ENCODE measurements at places on chromosomes 13 and 19. TPM values are rescaled to one million over a fixed set of nuclear protein-coding genes. Genes with fewer than 3 reads are reported as not detected.

DNA sequence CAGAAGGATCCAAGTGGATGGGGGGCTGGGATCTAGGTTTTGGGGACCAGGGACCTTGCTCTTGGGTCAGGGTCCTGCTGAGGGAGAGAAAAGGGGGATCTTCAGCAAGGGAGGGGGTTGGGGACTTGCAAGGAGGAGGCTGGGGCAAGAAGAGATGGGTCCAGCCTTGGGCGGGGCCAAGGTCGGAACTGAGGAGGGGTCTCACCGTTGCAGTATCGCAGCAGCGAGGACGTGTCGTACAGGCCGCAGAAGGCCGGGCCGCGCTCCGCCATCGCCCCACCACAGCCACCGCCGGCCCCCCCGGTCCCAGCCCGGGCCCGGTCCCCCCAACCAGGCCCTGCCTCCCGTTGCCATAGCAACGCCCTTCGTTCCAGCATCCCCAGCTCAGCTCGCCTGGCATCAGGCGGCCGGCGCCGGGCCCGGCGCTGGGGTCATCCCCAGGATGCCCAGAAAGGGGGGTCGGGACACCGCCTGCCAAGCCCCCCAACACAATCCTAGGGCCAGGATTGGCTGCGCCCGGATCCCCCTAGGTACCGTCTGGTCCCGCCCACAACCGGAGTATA lies 6.0 kb upstream of the EML2 start:
- DNase-seq, result no peak

Gene KASH5
- total RNA-seq, result 0.48 TPM

- no peak for DNase-seq
These were observed 142.3 kb downstream of the RNF17 start for GRCh38 chr13:24906268-24906667.

GRCh38 chr13:35987572-35988513 lies 143.3 kb downstream of the DCLK1 start:
- no peak for DNase-seq

Gene NRTN
- not detected for total RNA-seq

DNA sequence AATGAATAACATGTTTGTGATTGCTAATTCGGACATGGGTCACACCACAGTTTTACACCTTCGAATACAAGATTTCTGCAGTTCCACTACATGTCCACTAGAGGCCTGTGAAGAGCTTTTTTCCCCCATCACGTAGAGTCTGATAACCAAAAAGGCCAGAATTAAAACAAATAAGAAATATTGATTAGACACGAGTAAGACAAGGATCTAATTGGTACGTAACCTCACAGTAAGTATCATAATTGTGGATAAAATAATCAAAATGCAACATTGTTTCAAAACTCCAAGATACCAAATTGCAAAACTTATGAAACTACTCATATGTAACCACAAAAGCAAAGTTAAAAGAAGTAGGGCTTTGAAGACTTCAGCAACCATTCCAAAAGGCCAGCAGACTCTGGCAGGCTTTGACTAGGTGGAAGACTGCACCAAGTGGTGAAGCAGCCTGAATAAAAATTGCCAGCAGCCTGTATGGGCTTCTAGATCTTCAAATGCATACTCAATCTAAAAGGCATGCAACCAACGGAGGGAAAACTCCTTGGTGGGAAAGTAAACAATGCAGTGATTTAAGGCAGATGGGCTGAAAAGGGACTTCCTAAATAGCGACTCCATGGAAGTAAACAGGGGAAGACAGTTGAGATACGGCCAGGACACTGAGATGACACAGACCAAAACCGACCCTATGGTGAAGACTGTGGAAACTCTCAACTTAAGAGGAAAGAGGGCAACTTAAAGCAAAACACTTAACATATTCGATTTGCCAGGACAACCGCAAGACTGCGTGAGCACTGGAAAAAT lies 56.7 kb downstream of the STARD13 start:
- DNase-seq, result no peak

DNA sequence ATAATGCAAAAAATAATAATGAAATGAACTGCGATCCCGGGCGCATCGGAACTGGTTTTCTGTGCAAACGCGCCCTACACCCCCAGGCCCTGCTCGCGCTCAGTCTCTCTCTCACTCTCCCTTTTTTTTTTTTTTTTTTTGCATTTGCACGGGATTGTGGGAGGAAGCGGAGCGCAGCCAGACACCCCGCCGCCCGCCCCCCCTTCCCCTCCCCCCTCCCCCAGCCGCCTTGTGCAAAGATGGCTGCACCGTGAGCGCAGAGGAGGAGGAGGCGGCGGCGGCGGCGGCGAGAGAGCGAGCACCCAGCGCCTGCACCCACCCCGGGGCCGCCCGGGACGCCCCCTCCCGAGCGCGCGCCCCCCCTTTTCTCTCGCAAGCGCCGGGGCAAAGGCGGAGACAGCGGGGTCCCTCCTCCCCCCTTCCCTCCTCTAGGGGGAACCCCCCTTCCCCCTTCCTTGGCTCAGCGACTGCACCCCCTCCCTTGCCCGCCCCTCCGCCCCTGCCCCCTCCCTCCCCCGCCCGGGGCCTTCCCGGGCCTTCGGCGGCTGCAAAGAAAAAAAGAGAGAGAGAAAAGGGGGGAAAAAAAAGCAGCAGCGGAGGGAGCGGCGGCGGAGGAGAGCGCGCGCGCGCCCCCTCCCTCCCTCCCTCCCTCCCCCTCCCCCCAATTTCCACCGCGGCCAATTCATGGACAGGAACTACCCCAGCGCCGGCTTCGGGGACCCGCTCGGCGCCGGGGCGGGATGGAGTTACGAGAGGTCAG lies at the start of gene PRR12:
Gene PRR12 (plus strand): TSS at position 212 of the 760 bp plus-strand sequence. CDS start 473 bp downstream, at position 685.
- peak; percentile 66 for DNase-seq

Gene CEACAM7
- 0.25 TPM for total RNA-seq

Gene F7
- total RNA-seq, result 0.14 TPM

GRCh38 chr19:29154163-29154562 lies 58.8 kb downstream of the UQCRFS1 start:
- DNase-seq, result no peak

Gene FLT3
- total RNA-seq, result 0.08 TPM

Gene TNNI3
- total RNA-seq, result not detected

Gene NDUFA3
- 118 TPM for total RNA-seq

- no peak for DNase-seq
These were observed 241.4 kb downstream of the UQCRFS1 start for GRCh38 chr19:28971513-28971912.

DNA sequence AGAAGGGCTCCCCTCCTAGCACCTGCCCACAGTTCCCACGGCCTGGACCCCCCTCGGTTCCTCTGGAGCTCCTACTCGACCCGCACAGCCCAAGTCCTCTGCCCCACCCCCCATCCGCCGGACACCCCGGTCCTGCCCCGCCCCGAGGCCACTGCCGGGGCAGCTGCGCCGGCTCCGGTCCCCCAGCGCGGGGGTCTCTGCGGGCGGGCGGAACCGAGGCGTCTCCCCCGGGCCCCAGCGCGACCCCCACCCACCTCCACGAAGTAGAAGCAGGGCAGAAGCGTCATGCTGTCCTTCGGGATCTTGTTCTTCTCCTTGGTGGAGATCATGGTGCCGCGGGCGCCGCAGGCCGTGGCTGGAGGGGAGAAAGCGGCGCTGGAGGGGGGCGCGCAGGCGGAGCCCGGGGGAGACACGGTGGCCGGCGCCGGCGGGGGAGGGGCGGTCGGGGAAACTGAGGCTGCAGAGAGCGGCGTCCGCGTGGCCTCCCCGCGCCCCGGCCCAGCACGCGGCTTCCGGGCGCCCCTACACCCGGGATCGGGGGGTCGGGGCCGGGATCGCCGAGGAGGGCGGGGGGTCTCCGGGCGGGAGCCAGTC lies 427 bp downstream of the PLPPR3 start:
- DNase-seq, result no peak

Gene CEBPA
- total RNA-seq, result 1.5 TPM

DNA sequence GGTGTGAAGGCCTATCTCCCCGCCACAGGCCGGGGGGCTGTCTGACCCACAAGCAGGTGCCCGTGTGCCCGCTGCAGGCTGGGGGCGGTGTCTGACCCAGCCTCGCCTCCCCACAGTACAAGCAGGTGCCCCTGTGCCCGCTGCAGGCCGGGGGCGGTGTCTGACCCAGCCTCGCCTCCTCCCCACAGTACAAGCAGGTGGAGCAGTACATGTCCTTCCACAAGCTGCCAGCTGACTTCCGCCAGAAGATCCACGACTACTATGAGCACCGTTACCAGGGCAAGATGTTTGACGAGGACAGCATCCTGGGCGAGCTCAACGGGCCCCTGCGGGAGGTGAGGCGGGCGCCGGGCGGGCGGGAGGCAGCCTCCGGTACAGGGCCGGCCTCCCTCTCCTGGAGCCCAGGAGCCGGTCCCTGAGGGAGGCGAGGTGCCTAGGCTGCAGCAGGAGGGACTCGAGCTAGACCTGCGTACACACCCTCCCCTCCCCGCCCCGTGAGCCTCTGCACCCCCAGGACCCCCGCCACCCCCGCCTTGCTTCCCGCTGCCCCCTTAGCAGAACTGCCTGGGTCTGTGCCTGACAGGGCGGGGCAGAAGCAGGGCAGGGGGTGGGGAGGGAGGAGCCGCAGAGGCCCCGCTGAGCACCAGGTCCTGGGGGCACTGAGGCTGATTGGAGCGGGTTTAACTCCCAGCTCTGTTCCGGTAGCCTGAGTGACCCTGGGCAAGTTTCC lies 20.6 kb downstream of the HCN2 start:
- no peak for DNase-seq

Gene ZNF682
- 8.7 TPM for total RNA-seq

GRCh38 chr13:108933061-108933460 lies 303.6 kb downstream of the MYO16 start:
- DNase-seq, result no peak

Gene EDNRB
- 0.10 TPM for total RNA-seq

DNA sequence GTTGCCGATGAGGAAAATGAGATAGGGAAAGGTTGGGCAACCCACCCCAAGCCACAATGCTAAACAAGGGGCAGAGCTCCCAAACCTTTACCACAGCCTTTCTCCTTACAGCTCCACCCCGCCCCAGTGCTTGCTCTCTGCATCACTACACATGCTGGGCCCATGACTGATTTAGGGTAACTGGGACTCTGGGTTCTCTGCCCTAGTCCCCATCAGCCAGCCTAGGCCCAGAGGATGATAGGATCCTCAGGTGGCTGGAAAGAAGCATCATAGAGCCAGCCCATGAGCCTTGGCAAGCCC lies 11.6 kb downstream of the C19orf47 start:
- no peak for DNase-seq

Gene ZNF780B
- total RNA-seq, result 17.8 TPM

DNA sequence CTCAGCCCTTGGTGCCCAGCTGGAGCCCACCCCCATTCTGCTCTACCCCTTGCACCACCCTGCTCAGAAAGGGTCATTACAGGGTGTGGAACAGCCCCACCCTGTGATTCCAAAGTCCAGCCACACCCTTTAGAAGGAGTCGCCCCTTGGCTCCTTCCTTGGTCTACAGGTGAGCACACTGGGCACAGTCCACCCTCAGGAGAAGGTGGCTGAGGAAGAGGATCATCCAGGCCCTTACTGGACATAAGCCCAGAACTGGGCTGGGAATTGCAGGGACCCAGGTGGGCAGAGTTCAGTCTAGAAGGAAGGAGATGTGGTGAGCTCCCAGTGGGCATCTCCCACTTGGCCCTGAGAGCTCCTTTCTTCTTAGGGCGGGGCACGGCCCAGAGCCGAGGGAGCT lies 8.6 kb downstream of the SLC46A3 start:
- DNase-seq, result no peak

DNA sequence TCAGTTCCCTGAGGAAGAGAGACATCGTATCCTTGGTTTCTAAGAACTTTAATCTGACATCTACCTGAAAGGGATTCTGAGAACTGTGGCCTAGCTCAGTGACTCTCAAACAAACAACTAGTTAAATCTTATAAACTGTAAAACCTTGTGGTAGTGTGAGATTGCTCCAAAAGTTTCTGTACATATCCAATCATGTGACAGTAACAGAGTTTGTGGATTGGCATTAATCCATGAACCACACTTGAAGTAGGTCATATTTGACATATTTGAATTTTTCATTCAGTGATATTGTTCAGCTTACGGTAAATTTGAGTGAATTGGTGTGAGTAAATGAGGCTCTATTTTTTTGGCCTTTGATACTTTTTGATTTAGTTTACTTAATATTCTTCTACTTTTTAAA lies 15.0 kb downstream of the TDRD3 start:
- no peak for DNase-seq

DNA sequence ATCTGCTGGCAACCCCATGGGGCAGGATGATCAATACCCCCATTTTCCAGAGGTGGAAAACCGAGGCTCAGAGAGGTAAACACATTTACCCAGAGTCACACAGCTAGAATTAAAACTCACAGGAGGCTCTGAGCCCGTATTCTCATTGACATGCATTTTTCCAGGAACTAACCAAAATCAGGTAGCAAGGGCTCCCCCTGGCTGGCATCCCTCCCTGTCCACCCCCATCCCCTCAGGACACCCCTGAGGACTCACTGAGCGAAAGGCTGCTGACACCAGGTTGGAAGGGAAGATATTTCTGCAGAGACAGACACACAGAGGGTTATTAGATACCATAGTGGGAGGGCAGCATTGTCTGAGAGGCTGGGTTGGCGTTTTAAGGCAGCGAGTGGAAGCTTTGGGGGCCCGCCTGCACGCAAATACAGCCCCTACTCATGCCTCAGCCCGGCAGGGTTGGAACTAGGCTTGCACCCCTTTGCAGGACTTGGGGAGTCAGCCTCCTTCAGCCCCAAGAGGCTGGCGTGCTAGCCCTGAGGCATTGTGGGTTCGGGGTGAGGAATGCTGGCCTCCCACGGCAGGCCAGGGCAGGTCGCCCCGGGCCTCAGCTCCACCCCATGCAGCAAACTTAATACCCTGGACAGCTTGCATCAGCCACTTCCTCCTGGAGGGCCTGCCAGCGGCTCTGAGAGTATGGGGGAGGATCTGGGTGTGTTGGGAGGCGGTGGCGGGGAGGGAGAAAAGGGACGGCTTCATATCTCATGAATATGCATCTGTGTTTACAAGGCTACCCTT lies 3.9 kb downstream of the SLC1A5 start:
- DNase-seq, result peak; percentile 53

Gene ZNF878
- total RNA-seq, result 0.19 TPM

Gene IL17D
- 1.3 TPM for total RNA-seq

DNA sequence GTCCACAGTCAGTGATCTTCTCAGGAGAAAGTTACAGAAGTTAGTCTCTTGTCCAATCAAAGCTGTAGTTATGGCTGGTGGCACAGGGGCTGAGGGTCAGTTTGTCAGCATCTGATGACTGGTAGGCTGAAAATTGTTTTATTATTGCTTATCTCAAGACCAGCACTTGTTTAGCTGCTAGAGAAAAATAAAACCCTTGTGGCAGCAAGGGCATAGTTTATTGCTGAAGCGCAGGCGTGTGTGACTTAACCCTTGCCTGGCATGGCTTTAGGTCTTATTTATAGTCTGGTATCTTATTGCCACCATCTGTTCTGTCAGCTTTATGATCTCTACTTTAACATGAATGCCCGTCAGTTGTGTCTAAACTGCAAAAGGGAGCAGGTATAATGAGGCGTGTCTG lies 154.7 kb downstream of the USP12 start:
- no peak for DNase-seq

DNA sequence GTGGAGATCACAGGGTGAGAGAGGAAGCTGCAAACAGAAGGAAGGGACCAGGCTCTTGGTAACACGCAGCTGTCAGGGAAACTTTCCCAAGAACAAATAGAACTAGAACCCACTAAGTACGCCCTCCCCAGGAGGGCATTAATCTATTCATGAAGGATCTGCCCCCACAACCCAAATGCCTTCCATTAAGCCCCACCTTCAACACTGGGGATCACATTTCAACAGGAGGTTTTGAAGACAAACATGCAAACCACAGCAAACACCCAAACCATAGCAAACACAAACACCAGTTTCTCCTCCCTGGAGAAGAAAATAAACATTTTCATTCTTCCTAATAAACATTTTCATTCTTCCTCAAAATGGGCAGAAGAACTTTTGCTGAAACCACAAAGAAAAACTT lies 329.6 kb downstream of the EFNB2 start:
- DNase-seq, result no peak

GRCh38 chr13:29379281-29379680 lies 216.2 kb downstream of the SLC7A1 start:
- DNase-seq, result no peak

- DNase-seq, result no peak
These were observed 33.3 kb upstream of the SPATA13 start for GRCh38 chr13:24127116-24127631.
